Left ventricle myocardium superior (tissue), 1 donor: ENCODE measurements at places on chromosomes 16 and 17.

DNA sequence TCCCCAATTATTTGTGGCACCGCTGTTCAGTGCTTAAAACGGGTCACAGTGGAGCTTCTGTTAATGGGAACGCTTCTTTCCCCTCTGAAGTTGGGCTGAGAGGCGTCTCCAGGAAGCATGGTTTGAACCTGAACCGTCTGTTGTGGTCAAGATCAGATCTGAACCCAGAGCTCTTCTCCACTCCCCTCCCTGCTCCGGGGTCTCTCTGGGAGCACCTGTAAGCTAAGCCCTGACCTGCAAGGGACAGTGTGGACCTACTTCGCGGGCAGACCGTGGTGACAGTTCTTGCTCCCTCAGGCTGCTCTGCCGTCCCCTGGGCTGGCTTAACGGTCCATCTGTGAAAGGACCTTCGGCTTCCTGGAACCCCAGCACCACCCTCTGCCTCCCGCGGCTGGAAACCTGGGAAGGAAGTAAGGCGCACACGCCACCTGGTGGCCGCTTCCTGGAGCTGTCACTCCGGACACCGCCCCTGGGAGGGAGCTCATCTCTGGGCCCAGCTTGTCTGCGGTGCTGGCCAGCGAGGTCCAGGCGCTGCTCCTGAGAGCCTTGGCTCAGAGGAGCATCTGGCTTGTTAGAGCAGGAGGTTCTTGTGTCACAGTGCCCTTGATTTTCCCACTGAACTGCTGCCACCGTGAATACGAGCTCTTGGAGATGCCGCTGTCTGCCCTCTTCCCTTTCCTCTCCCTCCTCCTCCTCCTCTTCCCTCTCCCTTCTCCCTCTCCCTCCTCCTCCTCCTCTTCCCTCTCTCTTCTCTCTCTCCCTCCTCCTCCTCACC is 518.5 kb upstream of the EEF2KMT start:
- peak; percentile 57 for DNase-seq

GRCh38 chr16:959232-960040 is 11.3 kb downstream of the LMF1 start:
- DNase-seq = no peak

- DNase-seq = no peak
Observed at GRCh38 chr17:60720763-60721531, 43.3 kb downstream of the BCAS3 start.

GRCh38 chr17:3802461-3803307 is 1.7 kb upstream of the ITGAE start:
- DNase-seq = no peak

- DNase-seq = no peak
Observed at GRCh38 chr17:29136998-29137730, 43.0 kb downstream of the MYO18A start.
